ENCODE measurements at places on chromosomes 4 and X.

DNA sequence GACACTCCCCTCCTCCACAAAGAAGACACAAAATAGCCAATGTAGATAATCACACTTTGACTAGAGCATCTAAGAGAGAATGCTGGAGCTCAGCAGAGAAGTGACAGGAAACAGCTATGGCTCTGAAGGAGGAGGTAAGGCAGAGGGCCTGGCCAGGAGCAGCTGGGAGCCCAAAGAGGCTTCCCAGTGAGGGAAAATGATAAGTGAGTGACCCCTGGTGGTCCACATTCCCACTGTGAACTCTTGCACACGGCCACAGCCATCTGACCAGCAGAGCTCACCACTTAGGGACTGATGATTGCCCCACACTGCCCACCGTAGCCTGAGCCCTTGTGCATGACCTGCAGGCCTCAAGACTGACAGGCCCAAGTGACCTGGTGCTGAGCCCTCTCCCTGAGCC lies 162.7 kb upstream of the GALNTL6 start:
- DNase-seq, result no peak

- DNase-seq, result no peak
Measured at GRCh38 chr4:340011-340410, 2.4 kb downstream of the ZNF141 start.

- DNase-seq, result no peak
Measured at GRCh38 chrX:110915111-110915510, 119.5 kb upstream of the CHRDL1 start.

DNA sequence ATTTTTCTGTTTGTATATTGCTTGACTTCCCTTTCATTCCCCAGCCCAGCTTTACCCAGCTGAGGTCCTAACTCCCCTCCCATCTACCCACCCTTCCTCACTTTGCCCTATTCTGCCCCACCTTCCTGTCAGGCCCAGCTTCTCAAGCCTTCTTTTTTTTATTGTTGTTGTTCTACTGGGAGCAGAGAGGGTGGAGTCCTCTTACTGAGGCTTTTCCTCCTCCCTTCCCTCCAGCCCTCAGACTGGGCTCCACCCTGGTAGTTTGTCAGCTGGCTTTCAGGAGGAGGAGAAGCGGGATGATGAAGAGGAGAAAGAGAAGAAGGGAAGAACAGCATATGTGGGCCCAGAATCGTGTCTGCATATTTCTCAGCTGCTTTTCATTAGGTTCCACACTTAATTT lies 3.2 kb upstream of the KLF8 start:
- DNase-seq, result no peak

GRCh38 chrX:40171513-40172400 lies 74.0 kb upstream of the BCOR start:
- no peak for DNase-seq
